ENCODE measurements at places on chromosomes 12 and 14.

DNA sequence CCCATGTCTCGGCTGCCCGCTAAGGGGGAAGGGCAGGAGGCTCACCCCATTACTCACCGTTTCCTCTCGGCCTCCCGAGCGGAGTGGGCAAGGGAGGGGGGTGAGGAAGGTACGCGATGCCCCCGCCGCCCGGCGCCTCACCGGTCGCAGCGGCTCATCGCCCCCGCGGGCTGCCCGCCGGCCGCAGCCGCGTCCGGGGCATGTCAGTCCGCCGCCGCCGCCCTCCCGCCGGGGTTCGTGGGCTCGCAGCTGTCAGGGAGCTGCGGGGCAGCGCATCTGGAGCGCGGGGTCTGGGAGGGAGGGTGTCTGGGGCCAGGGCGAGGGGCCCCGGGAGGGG lies 461 bp downstream of the SLC8A3 start:
- peak; percentile 20 for DNase-seq

GRCh38 chr12:124497039-124497438 lies 70.4 kb downstream of the NCOR2 start:
- DNase-seq: peak; percentile 59

- peak; percentile 50 for DNase-seq
Observed at GRCh38 chr12:132490422-132491137, 629 bp downstream of the FBRSL1 start.

DNA sequence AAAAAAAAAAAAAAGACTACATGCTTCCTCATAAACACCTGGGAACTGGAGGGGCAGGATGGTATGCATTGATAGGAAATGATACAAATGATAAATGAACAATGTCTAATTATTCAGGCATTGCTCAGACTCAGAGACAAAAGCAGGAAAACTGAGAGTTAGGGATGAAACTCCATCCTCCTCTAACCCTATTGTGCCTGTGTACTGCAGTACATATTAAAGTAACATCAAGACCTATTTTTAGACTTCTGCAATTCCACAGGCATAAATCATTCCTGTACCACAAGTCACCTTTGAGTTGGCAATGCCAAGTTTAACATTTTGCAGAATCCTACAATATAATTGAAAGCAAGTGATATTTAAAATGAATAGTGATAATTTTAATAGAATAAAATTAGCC lies 156.5 kb upstream of the USP15 start:
- DNase-seq: no peak

GRCh38 chr14:79788346-79788745 lies 423.0 kb downstream of the DIO2 start:
- DNase-seq: no peak

DNA sequence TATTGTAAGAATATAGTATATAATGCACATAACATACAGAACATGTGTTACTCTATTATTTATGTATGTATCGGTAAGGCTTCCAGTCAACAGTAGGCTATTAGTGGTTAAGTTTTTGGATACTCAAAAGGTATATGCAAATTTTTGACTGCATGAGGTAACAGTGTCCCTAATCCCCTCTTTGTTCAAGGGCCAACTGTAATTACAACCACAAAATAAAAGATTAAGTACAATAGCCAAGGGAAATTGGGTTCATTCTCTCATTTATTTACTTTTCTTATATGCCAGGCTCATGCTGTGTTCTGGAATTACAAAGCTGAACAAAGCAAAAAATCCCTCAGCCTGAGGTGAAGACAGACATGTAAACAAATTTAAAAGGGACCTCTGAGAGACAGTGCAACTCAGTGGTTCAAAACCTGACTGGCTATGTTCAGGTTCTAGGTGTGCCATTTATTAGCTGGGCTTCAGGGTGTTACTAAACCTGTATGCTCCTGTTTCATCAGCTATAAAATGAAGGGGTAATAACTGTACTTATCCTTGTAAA lies 43.4 kb upstream of the TSPAN8 start:
- no peak for DNase-seq

- no peak for DNase-seq
Observed at GRCh38 chr14:89332031-89332430, 85.0 kb downstream of the FOXN3 start.

DNA sequence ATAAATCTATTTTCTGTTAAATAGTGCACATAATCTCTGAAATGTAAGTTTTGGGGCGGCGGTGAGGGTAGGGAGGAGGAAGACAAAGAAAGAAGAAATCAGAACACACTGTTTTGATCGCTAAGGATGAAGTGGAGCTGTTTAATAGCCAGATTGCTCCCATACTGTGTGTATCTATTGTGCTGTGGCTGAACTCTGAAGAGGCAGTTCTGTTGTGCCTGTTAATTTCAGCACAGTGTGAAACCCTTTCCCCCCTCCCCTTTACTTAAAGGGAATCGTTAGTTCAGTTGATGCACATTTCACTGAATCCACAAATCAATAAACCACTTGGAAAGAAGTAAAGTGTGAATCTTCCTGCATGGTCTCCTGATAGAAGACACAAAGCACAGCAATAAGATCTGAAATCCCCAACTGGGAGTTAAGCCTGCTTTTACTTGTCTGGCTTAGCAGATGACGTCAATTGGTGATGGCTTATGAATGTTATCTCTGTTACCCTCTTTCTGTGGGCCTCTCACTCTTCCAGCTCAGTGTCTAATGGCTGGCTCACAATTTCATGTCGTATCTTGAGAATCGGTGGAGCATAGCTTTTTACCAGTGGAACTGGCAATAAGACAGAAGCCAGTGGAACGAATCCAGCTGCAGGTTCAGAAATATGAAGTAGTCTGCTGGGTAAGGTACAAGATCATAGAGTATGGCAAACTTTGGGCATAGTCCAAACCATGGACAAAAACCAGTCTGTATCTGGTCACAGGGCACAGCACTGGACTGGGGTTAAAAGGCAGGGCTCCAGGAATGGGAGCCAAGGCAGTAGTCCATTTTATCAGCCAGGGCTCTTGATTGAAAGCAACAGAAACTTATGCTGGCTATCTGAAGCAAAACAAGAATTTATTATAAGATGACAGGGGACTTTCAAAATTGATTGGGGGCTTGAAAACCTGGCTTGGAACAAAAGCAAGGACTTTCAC lies 413.5 kb upstream of the SEL1L start:
- no peak for DNase-seq

DNA sequence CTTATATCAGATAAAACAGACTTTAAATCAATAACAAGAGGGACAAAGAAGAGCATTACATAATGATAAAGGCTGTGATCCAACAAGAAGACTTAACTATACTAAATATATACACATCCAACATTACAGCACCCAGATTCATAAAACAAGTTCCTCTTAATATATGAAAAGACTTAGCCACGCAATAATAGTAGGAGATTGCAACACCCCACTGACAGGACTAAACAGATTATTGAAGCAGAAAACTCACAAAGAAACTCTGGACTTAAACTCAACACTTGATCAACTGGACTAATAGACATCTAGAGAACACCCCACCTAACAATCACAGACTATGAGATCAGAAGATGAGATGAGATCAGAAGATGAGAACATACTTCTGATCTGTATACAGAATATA lies 5.7 kb upstream of the CLEC14A start:
- no peak for DNase-seq

DNA sequence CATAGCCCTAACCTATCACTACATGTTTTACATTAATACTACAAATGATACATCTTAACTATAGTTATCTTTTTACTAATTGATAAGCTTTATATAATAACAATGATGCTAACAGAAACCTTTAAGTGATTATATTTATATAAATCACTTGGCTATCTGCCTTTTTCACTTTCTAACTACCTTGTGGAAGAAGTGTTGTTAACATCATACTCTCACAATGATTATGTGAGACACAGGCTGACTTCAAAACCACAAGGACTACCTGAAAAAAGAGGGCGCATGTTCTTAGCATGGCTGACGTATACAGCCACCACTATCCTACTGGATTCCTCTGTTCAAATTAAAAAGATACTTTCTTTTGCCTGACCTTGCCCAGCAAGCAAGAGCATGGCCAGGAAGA lies 135.3 kb upstream of the SOX5 start:
- no peak for DNase-seq

DNA sequence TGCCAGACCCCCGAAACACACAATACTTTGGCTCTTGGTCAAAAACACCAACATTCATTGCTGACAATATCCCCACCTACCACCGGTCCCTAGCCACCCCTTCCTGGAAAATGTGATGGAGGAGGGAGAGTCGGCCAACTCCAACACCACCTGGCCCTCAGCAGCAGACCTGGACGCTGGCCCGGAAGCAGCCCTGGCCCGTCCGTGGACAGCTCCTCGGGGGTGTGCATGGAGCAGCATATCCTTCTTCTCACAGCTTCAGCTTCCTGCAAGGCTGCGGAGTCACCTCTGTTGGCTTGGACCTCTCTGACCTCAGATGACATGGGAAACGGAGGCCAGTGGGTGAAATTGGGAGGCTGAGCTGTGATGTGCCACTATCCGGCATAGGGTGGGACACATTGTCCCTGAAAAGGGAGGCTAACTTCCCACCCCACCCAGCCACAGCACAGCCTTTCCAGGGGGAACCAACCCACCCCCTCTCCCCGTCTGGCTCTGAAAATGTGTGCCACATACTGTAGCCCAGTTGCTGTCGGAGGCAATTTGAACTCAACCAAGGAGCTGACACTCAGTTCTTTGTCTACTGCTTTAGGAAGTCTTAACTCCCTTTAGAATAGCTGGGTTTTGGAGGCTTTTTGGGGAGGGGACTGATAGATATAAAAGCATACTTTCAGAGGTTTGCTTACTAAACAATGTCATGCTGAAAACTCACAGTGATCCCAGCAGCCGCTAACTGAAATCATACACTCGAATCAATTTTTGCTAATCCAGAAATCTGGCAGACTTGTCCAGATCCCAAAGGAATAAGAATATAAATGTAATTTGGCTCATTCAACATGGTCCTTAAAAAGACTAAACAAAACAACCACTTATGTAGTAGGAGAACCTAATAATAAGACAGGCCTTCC lies 43.1 kb upstream of the LTA4H start:
- no peak for DNase-seq

DNA sequence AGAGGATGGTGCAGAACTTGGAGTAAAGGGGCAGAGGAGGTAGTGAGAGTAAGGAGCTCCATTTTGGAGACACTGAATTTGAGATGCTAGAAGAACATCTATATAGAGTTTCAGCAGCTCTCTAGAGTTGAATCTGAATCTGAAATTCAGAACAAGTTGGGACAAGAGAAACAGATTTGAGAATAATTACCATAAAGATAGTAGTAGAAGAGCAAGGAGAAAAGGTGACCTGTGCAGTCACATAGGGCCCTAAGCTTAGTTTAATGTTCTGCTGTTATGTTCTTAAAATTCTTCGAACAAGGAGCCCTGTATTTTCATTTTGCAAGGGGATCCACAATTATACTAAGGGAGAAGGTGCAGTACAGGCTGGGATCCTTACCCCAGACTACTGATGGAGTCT lies 7.4 kb downstream of the REM2 start:
- no peak for DNase-seq

DNA sequence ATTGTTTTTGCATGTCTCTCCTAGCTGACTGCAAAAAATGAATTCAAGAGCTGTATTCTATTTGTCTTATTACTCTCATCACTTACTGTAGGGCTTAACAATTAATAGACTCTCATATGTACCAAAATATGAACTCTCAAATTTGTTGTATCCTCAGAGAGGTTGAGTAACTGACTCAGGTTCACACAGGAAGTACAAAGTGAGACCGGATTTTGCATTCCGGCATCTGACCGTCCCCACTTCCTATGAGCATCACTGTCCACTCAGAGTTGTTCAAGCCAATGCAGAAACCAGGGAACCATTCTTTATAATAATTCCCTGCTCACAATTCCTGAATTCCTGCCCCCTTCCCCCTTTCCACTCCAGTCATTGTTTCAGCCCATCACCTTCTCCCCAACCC lies 113.3 kb upstream of the AMIGO2 start:
- DNase-seq: no peak
